ENCODE measurements at places on chromosomes 4 and X.

GRCh38 chr4:80393246-80393969, 57.9 kb downstream of the CFAP299 start:
- no peak for DNase-seq

- no peak for DNase-seq
Observed at GRCh38 chr4:65777270-65777669, 107.0 kb upstream of the EPHA5 start.

DNA sequence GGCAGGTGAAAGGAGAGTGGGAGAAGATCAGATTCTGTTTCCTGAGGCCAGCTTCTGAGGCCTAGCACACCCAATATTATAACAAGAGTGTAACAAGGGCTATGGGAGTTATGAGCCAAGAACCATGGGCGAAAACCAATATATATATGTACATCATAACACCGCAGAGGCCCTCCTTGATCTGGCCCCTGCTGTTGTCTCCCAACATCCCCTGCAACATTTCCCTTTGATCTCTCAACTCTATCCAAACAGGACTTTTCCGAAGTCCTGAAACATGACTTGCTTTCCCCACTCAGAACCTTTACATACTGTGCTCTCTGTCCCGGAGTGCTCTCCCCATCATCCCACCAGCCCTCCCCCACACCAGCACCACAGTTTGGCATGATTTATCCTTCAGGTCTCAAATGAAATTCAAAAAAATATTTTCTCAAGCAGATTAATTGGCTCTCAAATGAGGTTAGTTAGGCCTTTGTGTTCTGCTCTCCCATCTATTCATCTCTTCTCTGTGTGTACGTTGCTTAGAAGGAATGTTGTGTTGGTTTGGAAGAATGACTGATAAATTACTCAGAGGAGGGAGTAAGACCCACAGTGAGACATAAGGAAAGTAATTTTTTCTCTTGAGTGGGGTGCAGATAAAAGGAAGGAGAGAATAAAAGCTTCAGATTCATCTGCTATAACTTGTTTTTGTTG, 58.1 kb upstream of the SMIM10 start:
- DNase-seq: no peak

DNA sequence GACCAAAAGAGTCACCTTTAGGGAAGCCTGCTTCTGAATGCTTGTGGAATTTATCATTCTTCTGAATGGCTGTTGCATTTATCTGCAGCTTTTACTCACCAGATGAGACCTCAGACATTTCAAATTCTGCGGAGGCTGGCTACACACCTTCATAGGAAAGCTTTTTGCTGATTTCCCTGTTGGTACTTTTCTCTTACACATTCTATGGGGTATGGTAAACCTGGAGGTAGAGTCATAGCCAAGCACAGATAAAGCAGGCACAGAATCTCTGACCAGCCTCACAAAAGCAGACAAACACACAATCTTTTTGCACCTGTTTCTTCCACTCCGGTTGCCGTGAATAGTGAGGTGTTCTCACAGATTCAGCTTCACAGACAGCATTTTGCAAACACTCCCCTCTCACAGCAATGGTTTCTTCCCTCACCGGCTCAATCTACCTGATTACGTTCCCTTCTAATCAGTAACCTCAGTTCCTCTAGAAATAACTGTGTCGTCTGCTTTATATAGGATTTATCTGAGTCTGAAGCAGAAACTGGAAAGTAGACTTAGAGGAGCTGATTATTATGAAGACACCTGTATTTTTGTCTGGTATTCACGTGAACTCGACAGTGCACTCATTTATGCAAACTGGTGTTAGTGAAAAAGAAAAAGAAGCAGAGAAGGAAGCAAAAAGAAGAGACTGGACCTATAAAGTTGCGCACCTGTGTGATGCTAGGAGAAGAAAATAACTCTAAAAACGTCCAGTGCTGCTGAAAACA, 83.1 kb downstream of the DMD start:
- no peak for DNase-seq

DNA sequence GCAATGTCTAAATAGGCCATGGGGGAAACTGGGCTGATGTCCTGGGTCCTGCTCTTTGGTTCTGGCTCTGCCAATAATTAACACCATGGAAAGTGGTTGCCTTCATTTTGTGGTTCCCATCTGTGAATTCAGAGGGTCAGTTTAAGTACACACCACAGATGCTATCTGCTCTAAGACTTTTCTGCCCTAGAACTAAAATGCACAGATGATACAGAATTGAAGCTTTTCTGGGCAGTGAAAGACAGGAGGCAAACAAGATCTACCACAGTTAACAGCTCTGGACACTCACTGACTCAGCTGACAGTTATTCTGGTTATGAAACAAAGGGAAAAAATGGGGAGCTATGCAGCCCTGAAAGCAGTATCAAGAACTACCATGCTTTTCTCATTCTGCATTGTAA, 37.3 kb downstream of the APBB2 start:
- DNase-seq: no peak

- peak; percentile 36 for DNase-seq
Observed at GRCh38 chr4:87152310-87153041, 67.9 kb downstream of the KLHL8 start.

DNA sequence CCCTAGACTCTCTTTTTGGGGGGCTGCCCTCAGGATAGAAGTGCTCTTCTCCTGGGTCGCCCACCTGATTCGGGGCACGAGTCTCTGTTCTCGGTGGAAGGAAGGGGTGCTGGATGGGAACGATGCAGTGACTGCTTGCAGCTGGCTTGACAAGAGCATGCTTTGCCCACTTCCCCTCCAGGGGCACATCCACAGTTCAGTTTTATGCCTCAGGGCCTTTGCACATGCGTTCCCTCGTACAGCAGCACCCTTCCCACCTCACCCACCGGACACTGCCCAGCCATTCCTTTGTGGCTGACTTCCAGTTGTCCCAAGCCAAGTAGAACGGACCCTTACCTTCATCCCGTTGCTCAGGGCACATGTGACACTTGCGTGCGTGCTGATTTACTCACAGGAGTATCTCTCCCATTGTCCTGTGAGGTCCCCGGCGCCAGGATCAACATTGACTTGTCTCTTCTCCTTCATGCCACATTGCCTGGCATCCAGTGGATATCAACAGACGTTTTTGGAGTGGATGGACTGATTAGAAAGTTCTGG, 60.0 kb downstream of the C4orf50 start:
- no peak for DNase-seq

DNA sequence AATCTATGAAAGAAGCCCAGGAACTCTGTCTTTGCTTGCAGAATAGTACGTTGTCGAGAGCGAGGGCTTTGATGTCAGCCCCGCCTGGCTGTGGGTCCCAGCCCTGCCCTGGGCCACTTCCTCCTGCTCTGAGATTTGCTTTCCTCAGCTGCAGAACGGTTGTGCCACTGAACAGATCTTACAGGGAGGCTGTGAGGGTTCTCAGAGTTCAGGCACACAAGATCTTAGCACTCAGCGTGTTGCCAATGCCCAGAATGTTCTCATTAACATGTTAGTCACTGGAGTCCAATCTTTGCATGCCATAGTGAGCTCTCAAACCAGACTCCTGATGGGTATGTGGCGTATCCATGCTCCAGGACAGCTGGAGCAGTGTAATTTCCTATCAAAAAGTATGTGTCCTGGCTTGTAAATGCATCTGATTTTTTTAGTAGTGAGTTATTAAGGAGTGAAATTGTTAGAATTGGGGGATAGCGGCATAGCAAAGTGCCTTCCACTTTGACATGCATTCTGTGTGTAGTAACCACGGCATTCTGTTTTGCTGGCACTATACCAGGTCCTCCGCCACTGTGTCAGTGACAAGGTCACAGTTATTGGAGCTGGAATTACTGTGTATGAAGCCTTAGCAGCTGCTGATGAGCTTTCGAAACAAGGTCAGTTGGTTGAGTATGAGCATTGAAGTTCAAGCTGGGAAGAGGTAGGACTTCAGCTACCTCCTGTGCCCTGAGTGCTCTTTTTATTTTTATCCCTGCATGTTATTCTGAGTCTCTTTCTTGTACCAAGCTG, 31.6 kb downstream of the TKTL1 start:
- no peak for DNase-seq

- no peak for DNase-seq
Observed at GRCh38 chr4:24932515-24933225, 19.8 kb upstream of the CCDC149 start.

DNA sequence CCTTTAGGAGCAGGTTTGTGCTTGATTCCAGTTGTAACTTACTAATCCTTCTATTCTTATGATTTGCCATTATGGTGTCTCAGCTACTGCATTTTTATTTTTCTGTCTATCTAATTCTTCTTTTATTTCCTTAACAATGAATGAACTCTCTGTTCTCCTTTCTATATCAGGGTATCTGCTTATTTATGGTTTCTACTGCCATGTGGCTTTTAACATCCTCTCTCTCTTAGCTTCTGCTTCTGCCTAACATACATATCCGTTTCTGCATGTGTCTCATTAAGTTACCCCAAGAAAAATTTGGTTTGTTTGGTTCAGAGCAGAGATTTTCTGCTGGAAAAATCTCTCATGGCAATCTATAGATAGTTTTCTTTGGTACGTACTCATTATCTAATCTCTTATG, 614.4 kb downstream of the RPA4 start:
- no peak for DNase-seq

GRCh38 chr4:180434131-180434895, 1808.9 kb upstream of the TENM3 start:
- no peak for DNase-seq

- DNase-seq: no peak
Observed at GRCh38 chr4:78683352-78683751, 92.8 kb upstream of the BMP2K start.

DNA sequence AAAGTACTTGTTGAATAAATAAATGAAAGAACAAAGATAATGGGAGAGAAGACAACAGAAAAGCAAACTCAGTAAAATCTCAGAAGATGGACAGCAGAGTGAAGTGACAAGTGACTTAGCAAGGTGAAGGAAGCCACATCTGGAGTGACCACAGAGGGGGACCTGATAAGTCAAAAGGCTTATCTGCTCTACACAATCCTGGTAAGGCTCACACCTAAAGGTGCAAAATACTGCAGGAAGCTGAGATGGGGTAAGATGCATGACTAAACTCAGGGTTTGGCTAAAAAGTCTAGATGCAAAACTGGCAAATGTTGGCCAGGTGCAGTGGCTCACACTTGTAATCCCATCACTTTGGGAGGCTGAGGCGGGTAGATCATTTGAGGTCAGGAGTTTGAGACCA, 22.2 kb downstream of the TRMT2B start:
- DNase-seq: no peak

- DNase-seq: no peak
Observed at GRCh38 chr4:81963015-81963762, 410.6 kb downstream of the HNRNPD start.

DNA sequence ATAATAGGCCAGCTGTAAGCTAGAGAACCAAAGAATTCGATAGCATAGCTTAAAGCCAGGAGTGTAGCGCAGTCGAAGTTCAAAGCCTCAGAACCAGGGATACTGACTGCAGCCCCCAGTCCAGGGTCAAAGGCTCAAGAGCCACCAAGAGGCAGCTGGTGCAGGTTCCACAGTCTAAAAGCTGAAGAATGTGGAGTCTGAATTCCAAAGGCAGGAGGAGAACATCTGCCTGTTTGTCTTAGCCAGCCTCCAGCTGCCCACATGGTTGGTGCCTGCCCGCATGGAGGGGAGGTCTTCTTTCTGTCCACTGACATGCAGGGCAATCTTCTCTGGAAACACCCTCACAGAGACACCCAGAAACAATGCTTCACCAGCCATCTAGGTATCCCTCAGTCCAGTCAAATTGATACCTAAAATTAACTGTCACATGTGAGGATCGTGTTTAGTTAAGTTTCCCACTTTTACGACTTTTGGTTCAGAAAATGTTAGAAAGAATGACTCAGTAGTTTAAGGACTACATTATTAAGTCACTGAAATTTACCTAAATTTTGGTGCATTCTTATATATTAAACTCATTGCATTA, 52.8 kb upstream of the RHOH start:
- DNase-seq: no peak

GRCh38 chrX:47751670-47752069, 85.0 kb upstream of the ZNF81 start:
- DNase-seq: no peak

DNA sequence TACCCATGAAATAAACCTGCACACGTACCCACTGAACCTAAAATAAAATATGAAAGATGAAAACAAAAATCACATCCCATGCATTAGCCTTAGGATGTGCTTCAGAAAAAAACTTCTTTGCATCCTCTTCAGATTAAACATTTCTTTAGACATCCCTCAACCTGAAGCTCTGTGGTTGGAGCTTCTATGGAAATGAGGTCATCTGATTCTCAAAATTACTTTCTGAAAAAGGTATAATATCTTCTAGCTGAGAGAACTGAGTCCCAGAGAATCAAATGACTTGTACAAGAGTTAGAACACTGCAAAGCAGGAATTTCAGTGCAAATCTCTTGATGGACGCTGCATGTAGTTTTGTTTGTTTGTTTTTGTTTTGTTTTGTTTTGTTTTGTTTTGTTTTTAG, 19.1 kb upstream of the ANTXR2 start:
- DNase-seq: no peak

DNA sequence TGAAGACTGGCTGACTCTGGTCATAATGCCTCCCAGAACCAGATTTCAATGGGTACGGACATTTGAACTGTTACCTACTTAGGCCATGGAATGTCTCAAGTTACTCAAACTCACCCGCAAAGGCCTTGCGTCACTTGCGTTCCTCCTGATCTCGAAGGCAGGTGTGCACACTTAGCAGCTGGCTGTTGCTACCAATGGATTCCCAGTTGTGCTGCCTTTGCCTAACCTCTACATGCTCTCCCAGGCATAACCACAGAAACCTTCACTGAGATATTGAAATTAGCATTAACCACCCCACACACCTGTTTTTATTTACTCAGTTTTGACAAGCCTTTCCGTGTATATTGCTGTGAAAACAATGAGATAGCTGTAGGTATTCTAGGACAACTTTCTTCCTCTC, 2.8 kb downstream of the ERVMER34-1 start:
- DNase-seq: no peak

DNA sequence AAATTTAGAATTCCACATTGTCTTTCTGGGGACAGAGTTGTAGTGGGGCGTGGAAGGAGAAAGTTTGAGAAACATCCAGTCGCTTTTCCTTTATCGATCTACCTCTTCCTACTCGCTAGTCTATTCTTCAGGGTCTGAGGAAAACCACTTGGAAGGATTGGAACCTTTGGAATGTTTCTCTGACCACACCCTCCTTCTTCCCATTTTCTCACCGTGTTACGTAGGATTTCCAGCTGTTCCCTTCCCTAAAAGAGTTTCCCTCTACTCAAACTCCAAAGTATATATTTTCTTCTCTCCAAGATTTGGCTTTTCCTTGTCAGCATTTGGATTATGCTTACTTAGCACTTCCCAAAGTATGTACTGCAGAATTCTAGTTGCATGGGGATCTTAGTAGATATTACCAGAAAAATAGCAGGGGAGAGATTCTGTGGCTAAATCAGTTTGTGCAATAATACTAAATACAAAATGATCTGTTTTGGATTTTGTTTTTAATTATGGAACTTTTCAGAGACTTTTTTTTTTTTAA, 4.9 kb downstream of the ENPEP start:
- no peak for DNase-seq

Data from left hindlimb (tissue), 1 donor.